ENCODE measurements at places on chromosomes 13 and 19.

GRCh38 chr13:97332742-97333141, 101.2 kb upstream of the RAP2A start:
- no peak for DNase-seq

GRCh38 chr13:109593230-109593629, 193.2 kb downstream of the IRS2 start:
- DNase-seq = no peak

- DNase-seq = no peak
These were observed 19.1 kb downstream of the TEX29 start for GRCh38 chr13:111339366-111340143.

DNA sequence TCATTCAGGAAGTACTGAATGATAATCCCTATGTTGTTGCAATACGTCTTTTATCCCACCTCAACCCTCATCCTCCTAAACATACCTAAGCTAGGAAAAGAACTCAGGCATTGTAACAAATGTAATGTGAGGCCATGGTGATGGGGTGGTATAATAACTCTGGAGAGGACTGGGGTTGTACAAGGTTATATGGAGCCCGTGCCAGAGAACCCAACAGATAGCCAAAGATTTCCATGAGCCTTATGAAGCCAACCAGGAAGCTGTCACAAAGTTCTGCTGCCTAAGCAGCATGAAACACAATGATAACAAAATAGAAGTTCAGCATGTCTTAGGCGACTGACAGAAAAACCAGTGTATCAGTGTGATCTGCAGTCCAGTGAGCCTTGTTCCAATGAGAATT, 394.1 kb upstream of the NBEA start:
- DNase-seq = no peak

DNA sequence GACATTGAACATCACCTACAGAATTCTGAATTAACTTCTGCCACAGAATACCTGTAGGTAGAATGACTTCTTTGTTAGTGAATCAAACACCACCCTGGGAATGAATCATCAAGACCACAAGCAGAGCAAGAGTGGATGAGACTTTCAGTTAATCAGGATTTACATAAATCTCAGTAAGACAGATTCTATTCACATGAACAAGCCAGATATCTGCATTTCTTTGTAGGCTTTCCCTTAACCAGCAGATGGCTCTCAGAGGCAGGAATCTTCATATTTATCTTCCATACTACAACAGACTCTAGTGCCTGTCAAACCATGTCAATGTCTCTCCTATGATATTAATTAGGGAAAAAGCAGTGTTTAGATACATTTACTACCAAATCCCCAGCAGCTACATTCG, 412.1 kb downstream of the KLF12 start:
- DNase-seq = no peak

- DNase-seq = no peak
These were observed 9.0 kb downstream of the CD22 start for GRCh38 chr19:35337984-35338296.

DNA sequence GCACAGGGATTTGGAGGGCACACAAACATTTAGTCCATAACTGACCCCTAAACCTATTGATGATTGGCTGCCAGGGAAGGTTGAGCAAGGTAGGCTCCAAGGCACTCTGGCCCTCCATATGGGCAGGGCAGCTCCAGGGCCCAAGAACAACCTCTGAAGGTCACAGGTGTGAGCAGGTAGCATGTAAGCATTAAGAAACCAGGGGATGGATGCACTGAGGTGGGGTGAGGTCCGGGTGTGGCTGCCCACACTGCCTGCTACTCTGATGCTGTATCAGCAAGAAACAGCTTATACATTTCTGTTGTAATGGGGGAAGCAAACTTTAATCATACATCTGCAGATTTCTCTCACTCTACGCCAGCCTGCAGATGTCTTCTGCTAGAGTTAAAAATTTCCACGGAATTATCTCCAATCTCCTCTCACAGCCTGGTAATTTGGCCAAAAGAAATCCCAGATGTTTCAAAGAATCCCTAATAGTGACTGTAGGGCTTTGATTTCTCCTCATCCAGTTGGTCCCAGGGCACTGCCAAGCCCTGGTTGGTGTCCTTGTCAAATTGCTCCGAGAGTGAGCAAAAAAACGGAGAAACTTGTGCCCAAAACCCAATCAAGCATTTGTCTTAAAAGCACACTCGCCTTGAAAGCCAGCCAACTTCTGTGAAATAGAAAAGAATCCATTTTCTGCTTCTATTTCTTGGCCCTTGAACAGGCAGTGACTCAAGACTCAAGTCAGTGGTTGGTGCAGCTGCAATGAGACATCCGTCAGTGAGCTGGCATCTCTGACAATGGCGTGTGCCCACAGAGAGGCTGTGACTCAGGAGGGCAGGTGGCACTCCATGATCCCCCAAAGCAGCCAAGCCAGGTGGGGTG, 72.5 kb upstream of the MRI1 start:
- DNase-seq = no peak

- DNase-seq = no peak
These were observed 4.1 kb downstream of the SWSAP1 start for GRCh38 chr19:11378319-11379189.

DNA sequence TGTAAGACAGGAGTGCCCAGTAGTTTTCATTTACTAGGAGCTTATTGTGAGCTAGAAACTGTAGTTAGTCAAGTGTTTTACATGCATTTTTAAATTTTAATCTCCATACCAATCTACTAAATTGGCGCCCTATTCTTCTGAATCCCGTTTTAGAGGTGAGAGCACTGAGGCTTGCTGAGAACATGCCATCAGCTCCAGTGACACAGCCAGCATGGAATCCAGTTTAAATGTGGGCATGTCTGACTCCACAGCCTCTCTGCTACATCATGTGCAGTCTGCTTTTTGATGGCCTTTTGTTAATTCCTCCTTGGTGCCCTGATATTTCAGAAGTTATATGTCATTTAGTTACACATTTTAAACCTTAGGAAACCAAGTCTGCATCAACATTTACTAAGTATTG, 325.4 kb downstream of the DLEU7 start:
- DNase-seq = no peak

GRCh38 chr19:50003254-50003788, 21.9 kb downstream of the VRK3 start:
- no peak for DNase-seq

- no peak for DNase-seq
These were observed 19.8 kb downstream of the SERP2 start for GRCh38 chr13:44393391-44393790.

DNA sequence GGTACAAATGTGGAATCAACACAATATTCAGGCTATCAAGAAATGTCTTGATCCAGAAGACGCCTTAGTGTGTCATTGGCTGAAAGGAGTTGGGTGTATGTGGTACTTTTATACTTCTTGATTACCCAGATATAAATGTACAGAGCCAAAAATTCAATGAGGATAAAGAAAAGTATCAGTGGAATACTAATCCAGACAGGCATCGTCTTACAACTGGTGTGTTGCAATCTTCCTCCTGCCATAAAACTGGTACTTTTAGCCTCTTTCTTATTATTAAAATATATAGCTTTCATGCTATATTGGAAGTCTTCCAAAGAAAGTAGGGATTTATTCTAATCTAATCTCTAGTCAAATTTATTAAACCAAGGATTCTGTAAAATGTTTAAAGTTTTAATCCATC, 388.6 kb upstream of the MIR17HG start:
- DNase-seq = no peak

All from omental fat pad (tissue), 4 donors.